Natural killer cell (primary cell): ENCODE measurements at places on chromosomes 16 and 17.

DNA sequence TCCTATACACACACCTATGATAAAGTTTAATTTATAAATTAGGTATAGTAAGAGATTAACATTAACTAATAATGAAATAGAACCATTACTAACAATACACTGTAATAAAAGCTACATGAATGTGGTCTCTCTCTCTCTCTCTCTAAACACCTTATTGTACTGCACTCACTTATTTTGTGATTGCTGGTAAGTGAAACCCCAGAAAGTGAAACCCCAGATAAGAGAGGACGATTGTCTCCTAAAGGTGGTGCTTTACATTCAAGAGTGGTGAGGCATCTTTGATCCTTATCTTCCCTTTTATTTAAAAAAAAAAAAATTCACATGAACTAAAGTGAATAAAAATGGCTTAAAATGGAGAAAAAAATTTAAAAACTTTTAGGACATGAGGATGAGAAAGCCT lies 80.1 kb upstream of the TRAP1 start:
- no peak for DNase-seq

DNA sequence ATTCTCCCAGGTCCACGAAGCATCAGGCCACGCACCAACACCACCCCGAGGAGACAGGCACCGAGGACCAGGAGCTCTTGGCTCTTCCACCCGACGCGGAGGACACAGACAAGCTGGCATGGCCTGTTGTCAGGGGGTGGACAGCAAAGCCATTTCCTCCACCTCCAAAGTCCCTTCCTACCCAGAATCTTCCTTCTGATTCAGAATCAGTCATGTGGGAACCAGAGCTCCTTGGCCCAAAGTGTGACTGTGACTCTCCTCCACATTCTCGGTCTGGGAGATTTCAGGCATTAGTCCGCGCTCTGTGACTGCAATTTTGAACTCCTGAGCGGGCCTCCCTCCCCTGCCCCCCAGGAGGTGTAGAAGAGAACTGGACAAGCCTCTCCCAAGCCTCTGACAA lies 9.2 kb downstream of the DNAH17 start:
- DNase-seq = no peak

GRCh38 chr17:63240106-63240505 lies 206.0 kb downstream of the CYB561 start:
- no peak for DNase-seq

DNA sequence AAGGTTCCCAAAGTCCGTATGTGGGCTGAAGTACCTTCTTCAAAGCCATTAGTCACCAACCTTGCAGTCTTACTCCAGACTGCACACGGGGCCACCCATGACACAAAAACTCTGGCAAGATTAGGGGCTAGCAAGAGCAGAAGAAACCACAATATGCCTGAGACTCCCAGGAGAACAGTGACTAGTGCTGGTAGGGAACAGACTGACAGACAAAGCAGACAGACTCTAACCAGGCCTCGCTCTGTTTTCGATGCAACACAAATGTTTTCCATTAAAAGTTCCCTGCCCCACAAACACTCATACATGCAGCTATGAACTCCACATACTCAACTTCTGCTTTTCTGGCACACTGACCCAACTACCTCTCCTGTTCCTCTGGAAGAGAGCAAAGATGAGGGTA lies 102.2 kb downstream of the HIC1 start:
- DNase-seq = no peak

DNA sequence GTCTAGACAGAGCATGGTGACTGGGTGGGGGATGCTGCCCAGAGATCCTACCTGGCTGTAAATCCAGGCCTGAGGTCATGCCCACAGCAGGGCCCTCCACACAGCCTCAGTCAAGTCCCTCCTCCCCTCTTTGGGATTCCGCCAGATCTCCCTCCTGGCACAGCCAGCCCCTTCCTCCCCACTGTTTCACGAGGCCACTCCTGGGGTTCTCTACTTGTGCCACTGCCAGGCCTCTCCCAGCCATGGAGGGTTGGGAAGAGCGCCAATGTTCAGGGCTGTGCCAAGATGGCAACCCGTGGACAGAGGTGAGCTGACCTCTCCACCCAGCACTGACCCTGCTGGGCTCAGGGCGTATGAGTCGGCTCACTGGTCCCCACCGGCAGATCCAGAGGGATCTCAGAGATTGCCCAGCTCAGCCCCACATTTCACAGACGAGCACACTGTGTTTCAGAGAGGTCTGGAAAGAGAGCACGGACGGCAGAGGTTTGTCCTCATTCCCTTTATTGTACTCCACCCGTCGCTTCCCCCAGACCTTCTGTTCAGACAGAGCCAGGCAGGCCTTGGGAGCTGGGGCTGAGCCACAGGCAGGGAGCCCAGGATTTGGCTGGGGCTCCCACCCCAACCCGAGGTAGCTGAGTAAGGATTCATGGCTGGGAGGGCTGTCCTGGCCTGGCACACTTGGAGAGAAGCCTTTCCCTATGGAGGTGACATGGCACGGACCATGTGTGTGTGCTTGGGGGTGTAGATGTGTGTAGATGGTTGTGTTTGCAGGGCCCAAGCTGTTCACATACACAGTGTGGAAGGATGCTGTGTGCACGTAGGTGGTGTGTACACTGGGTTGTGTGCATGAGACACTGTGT lies 3.5 kb upstream of the CAMKK1 start:
- no peak for DNase-seq

DNA sequence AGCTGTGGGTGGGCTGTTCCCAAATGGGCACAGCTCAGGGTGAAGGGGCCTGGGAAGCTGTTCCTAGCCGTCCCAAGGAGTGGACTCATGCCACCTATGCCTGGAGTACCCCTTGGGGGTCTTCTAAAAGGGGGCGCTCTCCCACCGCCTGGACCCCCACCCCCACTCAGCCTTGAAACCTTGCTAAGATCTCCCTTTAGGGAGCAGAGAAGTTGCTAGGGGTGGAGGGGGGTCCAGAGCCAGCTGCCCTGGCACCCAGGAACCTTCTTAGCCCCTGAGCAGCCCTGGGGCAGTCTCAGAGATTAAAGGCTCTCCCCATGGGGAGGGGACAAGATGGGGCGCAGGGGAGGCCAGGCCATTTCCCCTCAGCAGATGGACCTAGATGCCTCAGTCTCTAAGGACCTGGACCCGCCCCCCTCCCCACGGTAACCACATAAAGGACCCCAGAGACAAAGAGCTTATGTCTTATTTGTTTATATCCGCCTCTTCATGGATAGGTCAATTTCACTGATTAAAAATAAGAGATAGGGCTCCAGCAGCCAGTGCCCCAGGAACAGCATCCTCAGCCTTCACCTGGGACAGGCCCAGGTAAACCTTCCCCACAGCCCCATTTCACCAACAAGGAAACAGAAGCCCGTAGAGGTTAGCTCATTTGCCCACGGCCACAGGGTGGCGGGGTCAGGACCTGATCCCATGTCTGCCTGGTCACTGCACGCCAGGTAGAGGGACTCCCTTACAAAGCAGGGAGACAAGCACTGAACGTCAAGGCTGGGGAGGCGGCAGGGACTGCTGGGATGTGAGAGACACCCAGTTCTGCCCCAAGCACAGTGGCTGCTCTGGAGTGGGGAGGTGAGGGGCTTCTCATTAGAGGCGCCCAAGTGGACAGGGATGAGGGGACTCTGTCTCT lies 3.4 kb downstream of the MTSS2 start:
- DNase-seq = no peak
